Suppressor macrophage (primary cell): ENCODE measurements at places on chromosomes 5 and 9.
A peak's percentile ranks its signal among the peaks of the same experiment; 100 is the strongest.

DNA sequence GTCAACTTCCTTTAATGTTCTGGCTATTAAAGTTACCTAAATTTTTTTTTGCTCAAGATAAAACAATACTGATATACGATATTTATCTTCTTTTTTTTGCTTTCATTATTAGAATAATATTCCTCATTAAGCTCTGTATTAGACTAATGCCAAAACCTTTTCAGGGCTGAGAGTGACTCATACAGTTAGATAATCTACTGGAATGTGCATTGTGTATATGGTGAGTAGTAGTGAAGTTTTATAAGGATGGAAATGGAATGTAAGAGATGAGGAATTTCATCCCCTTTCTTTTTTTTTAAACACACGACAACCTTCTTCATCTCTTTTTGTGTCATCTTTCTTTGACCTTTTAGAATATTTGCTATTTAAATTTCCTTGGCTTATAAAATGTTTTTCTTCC lies 268.6 kb downstream of the ISL1 start:
- no peak for DNase-seq

DNA sequence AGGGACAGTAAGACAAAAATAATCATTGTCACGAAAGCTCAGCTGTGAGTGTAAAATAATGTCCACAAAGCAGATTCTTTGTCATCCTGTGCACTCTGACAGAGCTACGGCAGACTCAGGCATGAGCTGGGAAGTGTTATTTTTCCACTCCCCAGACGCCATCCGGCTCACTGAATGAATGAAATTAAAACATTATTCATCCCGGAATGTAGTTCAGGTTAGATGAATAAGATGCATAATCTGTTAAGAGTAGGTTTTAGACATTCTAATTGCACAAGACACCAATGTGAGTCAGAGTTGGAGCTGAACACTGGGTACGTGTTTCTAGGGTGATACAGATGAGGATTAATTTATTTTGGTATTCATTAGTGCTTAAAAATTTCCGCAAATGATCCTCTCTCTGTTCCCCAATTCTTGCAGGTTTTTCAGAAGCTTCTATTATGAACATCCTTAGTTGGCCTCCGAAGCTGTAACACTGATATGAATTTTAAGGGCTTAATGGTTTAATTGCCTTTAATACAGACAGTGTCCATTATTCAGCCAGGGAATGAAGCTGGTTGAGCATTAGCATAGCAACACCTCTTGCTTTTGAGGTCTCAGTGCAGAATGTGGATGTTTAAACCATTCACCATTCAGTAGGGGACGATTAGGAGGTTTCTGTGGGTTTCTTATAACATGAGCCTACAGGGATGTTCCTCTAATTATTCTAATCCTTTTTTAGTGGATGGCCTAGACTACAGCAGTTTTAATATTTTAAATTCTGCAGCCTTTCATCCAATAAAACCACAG lies 65.6 kb upstream of the FRRS1L start:
- DNase-seq = no peak

- no peak for DNase-seq
Observed at GRCh38 chr5:77563475-77563874, 71.4 kb upstream of the WDR41 start.

GRCh38 chr9:30932226-30932625 lies 1452.2 kb upstream of the ACO1 start:
- DNase-seq = no peak

DNA sequence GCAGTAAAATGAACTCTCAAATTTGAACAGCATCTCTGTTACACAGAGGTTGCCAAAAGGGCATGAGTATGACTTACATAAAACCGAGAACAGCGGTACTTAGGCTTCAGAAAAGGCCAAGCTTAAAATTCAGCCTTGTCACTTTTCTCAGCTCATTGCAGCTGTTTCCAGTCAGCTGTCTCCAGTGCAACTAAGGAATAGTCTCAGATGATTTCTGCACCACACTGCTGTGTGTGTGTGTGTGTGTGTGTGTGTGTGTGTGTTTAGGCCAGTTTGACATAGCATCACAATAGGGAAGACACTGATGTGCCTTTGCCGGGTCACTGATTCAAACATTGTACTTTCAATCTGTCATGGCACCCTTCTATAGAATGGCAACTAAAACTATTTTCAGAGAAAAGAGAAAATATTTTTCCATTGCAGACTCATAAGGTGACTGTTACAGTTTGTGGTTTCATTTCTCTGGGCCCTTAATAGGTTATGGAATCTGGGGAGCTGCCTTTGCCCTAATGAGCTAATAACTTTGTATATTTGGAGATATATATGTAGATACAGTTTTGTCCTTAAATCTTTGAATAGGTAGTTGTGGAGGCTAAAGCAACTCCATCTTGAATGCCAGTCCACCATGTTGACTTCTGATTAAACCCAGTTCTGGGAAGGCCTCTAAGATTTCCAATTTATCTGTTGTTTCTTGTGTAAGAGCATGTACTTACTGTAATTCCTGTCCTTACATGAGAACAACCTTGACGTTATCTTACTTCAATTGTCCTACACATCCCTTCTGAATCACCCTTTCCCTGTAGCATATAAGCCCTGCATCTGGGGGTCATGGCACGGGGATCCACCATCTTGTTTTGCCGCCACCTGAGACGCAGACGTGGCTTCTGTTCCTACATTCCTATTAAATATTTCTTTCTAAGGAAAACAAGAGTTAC lies 4.5 kb downstream of the LSM11 start:
- no peak for DNase-seq

DNA sequence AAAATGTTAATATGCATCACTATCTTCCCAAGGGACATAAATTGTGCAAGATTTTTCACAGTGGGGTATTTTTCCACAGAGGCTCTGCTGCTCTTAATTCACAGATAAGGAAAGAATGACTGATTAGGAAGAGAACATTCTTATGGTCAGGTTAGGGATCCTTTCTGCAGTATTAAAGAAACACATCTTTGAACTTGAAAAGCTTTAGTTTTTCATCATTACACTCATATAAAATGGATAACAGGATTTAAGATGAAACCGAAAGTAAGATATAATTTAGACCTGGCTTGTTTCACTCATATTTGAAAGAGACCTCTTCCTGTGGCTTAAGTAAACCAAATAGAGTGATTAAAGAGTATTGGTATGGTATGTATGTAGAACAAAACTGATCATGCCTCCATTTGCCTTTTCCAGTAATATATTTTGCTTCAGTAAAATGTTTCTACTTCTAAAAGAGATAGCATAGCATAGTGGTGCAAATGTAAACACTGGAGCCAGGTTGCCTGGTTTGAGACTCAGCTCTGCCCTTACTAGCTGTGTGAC lies 160.0 kb downstream of the PRR16 start:
- no peak for DNase-seq

GRCh38 chr5:118844351-118844750 lies 144.0 kb downstream of the DTWD2 start:
- DNase-seq = no peak

GRCh38 chr9:96040591-96041461 lies 165.3 kb downstream of the ERCC6L2 start:
- no peak for DNase-seq

DNA sequence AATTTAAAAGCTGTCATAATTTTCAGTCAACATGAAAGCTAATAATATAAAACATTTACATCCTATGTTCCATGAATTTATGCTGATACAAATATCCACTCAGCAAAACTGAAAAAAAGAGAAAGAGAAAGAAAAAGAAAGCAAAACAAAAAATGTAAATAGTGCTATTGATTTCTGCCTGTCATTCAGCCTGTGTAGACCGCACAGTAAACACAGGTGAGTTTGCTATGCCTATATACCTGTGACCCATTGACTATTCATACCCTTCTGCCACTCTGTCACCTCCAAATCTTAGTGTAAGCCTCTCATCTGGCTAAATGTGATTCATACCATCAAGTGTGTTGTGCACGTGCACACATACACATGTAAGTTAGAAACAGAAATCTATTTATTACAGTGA lies 359.0 kb upstream of the RORB start:
- no peak for DNase-seq

DNA sequence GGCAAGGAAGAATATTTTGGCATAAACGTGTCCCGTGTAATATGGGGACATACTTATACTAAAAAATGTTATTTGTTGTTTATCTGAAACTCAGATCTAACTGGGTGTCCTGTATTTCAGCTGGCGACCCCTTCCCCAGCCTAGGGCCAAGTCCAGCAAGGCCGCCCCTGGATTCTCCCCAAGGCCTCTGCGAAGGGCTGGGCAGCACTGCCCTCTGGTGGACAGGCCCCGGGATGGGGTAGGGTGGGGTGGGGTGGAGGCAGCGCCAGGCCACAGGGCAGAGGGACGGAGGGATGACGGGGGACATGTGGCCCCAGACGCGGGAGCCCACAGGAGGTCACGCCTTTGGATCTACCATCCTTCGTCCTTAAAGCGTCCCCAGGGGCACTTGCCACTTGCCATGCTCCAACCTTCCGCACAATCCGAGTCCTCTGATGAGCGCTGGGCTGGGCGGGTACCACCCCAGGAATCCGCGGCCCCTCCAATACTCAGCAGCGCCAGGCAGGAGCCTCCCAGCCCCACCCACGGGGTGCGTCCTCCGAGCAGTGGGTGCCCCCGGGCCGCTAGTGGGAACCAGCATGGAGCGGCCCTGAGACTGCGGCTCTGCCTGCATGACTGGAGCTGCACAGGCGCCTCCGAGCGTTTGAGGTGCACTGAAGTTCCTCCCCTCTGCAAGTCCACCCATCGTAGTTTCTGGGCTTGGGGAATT lies 7.1 kb upstream of the AGPAT2 start:
- peak; percentile 89 for DNase-seq

DNA sequence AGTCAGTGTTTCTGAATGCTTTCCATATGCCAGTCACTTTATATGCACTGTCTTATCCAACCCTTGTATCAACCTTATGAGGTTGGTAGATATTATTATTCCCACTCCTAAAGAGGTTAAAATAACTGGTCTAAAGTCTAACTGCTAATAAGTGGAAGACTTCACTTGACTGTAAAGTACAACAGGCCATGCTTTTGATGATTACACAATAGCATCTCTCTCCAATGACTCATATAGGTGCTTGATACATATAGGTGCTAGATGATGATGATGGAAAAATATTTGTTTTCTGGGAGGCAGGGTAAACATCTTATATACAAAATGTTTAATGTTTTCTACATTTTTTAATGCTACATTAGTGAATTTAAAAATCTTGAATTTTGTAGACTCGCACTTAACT lies 75.9 kb upstream of the NR3C1 start:
- DNase-seq = no peak

DNA sequence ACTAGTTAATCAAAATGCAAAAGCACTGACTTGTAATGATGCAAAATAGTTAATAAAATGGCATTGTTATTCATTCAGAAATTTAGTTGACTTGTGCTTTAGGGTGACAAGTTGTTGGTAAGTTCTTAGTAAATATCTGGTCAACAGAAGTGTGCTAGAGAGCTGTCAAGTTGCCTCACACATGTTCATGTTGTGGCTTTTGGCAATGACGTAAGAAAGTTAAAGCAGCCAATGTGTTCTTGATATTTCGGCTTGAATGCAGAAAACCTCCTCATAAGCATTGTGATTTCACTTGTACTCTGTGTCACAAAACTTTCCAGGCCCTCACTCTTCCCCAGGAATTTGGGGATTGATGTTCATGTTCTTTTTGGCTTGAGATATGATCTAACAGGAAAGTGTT lies 626.7 kb downstream of the PRR16 start:
- no peak for DNase-seq

GRCh38 chr5:97670447-97670846 lies 487.4 kb upstream of the RIOK2 start:
- DNase-seq = no peak

DNA sequence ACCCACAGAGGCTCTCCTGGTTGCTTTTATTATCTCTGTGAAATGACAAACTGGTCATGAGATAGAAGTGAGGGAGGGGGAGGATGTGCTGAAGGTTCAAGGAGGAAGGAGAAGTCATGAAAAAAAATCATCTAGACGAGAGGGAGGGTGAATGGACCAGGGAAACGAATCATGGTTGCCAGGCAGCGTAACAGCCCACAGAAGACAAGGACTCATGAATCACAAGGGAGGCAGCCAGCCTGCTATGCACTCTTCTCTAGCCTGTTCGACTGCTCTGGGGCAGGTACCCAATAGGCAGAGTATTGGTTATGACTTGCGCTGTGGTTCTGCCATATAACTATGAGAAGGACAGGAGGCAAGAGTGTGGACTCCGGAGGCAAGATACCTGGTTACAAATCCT lies 475.2 kb downstream of the CDK5RAP2 start:
- no peak for DNase-seq

DNA sequence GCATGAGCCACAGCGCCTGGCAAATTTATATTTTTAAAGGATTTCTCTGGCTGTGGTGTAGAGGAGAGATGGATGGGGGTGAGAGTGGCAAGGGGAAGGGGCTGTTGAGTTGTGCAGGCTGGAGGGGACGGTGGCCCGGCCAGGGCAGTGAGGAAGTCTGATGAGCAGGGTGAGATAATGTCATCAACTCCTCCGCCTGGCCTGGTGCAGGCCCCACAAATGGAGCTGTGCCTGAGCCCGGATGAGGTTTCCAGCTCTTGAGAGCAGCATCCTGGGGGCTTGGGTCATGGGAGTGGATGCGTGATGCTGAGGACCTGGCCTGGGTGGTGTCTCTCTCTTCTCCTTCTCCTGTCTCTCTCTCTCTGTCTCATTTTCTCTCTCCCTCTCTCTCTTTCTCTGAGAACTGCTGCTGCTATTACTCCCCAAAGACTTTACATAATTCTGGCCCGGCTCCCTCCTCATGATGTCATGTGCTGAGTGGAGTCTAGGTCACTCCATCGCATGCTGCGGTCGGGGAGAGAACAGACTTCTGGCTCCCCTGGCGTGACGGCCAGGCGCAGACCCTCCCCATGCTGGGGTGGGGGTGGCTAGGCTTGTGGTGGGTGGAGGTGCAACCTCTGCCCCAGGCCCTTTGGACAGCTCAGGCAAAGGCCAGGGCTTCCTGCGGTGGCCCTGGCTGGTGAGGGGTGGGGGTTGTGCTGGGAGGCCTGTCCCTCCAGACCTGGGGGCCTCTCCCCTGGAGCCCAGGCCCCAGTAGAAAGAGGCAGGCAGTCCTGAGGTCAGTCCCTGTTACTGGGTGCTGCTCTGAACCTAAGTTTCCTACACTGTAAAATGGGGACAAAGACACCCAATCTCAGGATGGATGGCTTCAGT lies 26.4 kb downstream of the FGF18 start:
- no peak for DNase-seq

DNA sequence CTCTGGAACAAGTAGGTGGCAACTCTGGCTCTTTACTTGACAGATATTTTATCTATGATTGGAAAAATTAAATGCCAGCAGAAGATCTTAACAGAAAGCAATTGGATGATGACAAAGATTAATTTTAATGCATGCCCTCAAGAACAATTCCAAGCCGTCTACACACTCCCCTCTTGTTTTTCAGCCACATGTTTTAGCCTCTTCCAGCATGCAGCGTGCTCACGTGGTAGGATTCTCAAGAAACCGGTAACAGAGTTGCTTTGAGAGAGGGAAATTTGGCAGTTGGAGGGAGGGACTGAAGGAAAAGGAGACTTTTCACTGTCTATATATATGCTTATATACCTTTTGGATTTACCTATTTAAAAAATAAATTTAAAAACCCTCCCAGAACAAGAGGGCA lies 48.3 kb upstream of the FANCC start:
- DNase-seq = no peak

DNA sequence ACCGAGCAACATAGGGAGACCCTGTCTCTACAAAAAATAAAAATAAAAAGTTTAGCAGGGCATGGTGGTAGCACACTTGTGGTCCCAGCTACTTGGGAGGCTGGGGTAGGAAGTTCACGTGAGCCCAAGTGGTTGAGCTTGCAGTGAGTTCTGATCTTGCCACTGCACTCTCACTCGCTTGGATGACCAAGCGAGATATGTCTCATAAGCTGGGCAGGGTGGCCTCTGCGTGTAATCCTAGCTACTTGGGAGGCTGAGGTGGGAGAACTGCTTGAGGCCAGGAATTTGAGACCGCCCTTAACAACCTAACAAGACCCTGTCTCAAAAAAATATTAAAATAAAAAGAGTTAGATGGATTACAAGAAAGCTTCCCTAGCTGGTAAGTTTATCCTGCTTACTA lies 32.5 kb downstream of the RASA1 start:
- no peak for DNase-seq
